NCI-H524 (cell line): ENCODE measurements at places on chromosomes 6 and 20.
A peak's percentile ranks its signal among the peaks of the same experiment; 100 is the strongest.

GRCh38 chr6:113862112-113862511, 5.0 kb downstream of the MARCKS start:
- DNase-seq: no peak

- DNase-seq: no peak
Measured at GRCh38 chr6:85023721-85024120, 259.3 kb upstream of the TBX18 start.

DNA sequence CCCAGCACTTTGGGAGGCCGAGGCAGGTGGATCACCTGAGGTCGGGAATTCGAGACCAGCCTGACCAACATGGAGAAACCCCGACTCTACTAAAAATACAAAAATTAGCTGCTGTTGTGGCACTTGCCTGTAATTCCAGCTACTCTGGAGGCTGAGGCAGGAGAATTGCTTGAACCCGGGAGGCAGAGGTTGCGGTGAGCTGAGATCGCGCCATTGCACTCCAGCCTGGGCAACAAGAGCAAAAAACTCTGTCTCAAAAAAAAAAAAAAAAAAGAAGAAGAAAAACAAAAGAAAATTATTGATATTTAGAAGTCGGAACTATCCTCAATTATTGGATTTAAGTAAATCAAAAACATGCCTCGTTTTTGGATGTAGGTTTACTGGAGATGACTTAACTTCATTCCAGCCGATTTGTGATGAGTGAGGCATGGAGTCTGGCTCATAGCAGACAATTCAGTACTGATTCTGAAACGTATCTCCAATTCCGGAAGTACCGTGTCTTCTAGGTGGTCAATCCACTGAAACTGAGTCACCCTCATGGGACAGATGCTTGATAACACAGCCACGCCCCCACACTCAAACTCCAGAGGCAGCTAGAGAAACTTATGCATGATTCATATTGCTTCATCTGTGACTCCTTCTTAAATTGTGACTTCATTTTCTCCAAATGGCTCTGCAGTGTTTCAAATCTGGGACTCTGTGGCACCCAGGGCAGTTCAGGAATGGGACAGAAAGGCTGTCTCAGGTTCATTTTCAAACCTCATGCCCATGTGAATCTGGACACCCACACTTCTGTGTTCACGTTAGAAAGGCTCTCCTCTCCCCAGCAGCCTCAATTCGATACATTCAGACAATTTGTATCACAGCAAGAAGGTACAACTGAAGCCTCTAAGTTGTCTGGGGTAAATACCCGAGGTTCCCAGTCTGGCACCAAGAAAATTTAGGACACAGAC, 110.4 kb upstream of the ARMC2 start:
- DNase-seq: no peak

DNA sequence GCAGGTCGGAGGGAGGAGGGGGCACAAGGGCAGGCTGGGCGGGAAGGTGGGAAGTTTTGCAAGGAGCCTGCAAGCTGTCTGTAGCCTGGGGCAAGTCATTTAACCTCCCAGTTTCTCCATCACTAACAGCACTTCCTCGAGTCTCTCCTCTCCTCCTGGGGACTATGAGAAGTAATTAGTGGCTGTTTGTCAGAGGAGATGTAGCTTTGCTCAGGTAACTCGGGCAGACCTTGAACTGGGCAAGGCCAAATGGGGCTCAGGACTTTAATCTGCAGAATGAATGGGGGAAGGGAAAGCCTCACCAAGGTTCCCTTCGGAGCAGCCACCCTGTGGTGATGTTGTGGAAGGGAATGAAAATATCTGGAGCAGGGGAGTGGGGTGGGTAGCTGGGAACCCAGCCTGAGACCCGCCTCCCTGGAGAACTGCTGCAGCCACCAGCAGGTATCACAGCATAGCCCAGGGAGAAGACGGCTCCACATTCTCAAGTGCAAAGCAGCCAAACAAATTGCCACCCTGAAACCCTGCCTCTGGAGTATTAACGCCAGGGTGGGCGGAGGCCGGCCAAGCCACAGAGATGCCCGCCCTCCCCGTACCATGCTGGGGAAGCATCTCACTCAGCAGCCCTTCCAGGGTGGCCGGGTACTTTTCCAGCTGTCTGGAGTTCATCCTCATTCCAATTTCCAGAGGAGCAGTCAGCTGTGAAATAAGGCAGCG, 6.1 kb upstream of the LEMD2 start:
- peak; percentile 48 for DNase-seq

DNA sequence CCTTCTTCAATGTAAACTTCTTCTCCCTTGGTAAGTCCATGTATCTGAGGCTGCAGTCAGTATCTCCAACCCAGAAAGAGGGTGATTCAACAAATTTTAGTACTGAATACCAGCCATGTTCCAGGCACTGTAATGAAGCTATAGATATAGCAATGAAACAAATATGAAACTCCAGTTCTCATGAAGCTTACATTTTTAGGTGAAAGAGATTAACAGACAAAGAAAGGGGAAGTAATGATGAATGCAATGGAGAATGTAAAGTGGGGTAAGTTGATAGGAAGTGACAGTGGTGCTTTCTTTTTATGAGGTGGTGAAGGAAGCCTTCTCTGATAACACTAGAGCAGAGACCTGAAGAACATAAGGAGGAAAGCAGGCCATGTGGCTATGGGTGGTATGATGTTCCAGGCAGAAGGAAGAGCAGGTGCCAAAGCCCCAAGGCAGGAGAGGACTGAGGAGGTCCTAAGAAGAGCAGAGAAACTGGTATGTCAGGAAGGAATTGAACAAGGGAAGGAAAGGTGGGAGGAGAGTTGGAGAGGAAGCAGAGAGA, 143.6 kb downstream of the TFAP2B start:
- no peak for DNase-seq
